Right atrium auricular region (tissue), 2 donors: ENCODE measurements at places on chromosomes 4 and X. TPM values are rescaled to one million over a fixed set of nuclear protein-coding genes. Genes with fewer than 3 reads are reported as not detected.

- DNase-seq, result no peak
These were observed 450.7 kb downstream of the UBE2NL start for GRCh38 chrX:144334577-144334976.

DNA sequence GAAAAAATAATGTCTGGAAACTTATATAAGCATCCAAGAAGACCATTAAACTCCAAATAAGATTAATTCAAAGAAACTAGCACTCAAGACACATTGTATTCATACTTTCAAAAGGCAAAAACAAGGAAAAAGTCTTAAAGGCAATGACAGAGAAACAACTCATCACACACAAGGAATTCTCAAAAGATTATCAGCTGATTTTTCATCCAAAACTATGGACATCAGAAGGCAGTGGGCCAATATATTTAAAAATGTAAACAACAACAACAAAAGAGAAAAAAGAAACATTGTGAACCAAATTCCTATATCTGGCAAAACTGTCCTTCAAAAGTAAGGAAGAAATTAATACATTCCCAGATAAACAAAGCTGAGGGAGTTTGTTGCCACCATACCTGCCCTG is 711.4 kb upstream of the GALNTL6 start:
- no peak for DNase-seq

GRCh38 chrX:31112226-31112999 is 40.6 kb upstream of the FTHL17 start:
- no peak for DNase-seq

DNA sequence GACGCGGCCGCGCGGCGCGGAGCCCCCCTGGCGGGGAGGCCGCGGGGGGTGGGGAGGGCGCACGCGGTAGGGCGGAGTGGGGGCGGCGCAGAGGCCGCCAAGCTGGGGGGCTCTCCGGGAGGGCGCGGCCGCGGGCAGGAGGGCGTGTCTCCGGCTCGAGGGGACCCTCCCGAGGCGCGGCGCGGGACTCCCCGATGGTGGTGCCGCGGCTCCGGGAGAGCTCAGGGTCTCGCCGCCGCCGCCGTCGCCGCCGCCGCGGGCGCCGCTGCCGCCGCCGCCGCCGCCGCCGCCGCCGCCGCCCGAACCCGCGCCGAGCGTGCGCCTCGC is 165 bp upstream of the PTCHD1 start:
- no peak for DNase-seq

GRCh38 chr4:158090323-158090722 is 82.5 kb downstream of the GASK1B start:
- DNase-seq, result no peak

DNA sequence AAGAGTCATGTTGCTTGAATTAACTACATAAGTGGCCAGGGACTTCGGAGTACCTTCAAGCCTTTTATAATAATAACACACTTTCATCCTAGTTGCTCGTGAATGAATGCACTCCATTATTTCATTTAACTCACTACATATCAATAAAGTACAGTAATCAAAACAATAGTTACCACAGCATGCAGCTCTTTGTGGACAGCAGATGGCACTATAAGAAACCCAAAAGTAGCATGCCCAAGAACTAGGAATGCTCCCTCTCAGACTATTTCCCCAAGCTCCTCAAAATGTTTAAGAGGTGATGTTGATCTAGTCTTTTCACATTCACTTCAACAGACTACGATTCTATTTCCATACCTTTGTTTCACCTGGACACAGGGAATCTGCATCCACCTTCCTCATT is 500.8 kb upstream of the DIAPH2 start:
- DNase-seq, result no peak

- DNase-seq, result peak; percentile 44
These were observed 9.3 kb upstream of the HAUS3 start for GRCh38 chr4:2251073-2251794.

DNA sequence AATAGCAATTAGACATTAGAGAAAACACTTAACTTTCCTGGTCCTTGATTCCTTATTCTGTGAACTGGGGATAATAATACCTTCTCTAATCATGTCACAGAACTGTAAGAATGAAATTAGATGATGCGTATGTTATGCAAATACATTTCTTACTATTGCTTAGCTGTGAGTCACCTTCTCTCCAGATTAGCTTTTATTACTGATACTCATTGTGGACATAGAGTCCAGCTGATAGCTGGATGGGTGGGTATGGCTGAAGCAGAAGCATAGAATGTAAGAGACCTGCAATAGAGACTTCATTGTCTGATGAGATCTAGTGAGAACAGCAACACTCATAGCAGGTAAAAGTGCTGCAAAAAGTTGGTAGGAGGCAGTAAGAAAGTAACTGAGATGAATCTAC is 437.2 kb upstream of the ZFP42 start:
- no peak for DNase-seq

- DNase-seq, result peak; percentile 57
These were observed 237.2 kb downstream of the EVC2 start for GRCh38 chr4:5471206-5471605.

- no peak for DNase-seq
These were observed 101.1 kb downstream of the CHIC2 start for GRCh38 chr4:53963336-53963735.

DNA sequence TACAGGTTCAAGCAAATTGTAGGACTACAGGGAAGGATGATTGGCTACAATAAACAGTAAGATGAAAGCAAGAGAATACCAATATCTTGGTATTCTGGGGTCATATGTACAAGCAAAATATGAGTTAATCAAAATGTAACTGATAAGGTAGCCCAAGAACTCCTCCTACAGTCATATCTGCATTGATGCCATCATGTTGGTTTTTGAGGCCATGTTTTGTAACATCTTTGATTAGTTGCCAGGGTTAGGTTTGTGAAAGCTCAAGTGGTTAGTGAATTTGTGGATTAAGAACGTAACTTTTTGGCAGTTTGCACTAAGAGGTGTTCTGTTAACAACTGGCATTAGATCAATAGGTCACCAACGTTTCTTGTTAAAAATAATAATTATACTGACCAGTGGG is 59.6 kb downstream of the USP9X start:
- no peak for DNase-seq

DNA sequence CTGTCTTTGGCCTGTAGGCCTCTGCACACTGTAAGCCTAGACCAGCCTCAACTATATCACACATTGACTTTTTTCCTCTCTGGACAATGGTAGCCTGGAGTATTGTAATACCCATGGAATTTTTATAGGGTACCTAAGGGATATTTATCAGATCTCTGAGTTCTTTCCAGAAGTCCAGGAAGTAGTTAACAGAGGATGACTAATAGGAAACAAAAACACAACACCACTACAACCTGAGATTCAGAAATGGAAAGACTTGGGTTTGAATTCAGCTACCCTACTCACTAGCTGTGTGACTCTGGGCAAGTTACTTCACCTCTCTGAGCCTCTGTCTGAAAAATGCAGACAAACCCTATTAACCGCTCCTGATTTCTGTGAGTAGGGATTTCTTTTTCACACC is 7.7 kb upstream of the STX18 start:
- DNase-seq, result no peak

GRCh38 chr4:5452156-5452555 is 256.2 kb downstream of the EVC2 start:
- no peak for DNase-seq

DNA sequence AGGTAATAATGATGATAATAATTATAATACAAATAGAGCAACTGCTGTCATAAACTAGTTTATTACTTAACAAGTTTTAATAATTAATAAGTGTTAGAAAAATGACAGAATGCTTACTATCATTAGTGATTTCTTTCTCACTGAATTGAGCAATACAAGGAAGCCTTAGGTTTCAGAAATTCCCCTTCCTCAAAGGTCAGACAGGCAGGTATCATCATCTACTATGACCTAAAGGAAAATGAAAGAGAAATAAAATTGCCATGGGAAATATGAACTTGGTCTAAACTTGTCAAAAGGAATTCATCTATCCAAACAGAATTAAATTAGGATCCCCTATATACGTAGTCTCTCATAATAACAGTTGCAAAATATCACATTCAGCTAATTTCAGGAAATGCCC is 56.3 kb upstream of the SLC7A11 start:
- DNase-seq, result no peak

- no peak for DNase-seq
These were observed 375.2 kb downstream of the GALNTL6 start for GRCh38 chr4:172188248-172188988.

GRCh38 chrX:30906726-30907125 is 17.7 kb upstream of the TAB3 start:
- no peak for DNase-seq

DNA sequence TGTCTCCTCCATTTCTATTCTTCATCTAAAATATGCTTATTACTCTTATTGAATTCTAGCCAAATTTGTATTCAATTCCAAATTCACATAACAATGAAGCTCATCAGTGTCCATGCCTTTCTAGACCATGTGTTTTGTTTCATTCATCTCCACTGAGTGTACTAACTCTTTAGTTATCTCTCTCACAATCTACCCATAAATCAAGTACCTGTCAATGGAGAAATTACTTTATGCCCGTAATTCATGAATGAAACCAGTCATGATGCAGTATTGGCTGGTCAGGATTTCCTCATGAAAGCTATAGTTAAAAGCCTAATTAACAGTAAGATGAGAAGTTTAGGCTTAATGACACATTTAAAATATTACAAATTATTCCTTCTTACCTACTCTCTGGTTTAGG is 12.2 kb upstream of the TMPRSS11F start:
- no peak for DNase-seq

DNA sequence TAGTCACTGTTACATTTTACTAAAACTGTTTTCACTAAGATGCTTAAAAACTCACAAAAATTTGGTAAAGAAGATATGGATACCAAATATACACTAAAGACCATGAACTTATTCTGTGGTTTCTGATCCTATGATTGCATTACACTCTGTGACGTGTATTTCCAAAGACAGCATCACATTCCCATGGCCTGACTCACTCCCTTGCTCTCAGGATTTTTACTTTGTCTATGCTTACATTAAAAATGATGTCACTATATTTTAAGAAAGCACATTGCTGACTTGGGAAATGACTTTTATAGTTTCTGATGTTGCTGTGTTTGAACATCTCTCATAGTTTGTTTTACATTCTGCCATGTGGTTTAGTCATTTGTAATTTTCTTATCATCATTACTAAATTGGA is 327.9 kb upstream of the MAGEB18 start:
- DNase-seq, result no peak

- no peak for DNase-seq
These were observed 534.7 kb downstream of the ANKRD50 start for GRCh38 chr4:124177647-124178425.

DNA sequence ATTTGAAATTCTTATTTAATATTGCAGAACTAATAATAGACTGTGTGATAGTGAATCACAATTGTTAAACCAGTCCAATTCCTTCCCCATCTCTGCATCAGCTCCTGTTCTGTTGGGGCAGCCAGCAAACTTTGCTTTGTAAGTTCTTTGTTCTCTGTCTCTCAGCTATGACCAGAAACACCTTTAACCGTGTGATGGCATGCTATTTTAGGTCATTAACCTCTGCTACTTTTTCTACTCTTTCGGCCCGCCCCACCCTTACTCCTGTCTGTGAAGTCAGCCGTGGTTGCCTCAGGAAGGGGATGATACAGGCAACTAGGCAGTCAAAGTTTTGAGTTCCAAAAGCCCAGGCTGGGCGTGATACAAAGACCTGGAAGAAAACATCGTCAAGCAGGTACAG is 51.3 kb upstream of the EGFL6 start:
- no peak for DNase-seq

DNA sequence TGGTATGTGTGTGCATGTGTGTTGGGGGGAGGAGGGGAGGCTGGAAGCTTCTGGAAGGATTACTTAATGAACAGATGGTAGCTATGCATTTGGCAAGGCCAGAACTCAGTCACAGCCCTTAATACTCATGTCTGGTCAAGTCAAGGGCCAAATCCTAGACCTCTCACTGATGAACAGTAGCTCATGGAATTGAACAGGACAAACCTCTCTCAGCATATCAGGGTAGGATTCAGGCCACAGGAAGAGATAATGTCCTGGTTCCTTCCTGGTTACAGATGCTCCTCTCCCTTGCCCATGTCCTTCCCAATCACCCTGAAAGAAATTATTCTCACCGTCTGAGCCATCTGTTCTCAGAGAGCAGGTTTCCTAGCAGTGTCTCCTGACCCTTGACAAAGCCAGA is 165.7 kb downstream of the SOWAHB start:
- DNase-seq, result no peak

DNA sequence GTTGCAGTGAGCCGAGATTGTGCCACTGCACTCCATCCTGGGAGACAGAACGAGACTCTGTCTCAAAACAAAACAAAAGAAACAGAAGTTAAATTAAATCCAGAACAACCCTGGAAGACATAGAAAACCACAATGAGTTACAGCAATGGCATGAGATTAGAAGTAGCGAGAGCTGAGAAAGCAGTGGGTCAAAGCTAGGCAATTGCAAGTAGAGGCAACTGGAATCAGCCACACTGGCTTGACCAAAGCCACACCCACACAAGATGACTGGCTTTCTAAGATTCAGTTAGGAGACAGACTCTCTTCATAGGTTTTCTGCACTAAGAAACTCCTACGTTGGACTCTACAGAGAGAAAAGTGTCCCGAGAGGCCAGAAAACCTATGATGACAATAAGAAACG is 443.0 kb downstream of the GPM6A start:
- DNase-seq, result no peak

GRCh38 chr4:141807103-141807891 is 170.9 kb downstream of the IL15 start:
- no peak for DNase-seq

DNA sequence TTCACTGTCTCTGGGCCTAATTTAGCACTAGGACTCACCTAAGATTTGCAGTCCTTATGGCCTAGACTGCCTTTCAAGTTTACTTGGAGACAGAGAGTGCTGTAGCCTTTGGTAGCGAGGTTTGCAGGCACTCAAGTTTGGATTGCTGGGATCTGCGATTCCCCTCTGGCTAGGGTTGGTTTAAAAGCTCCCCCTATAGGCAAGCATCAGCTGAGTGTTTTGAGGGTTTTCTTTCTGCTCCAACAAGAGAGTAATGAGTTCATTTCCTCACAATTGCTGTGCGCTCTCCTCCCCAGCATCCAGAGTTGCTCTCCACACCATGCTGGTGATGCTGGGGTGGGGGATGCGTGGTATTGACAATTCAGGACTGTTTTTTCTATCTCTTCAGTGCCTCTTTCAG is 206.9 kb downstream of the GLUD2 start:
- DNase-seq, result no peak

DNA sequence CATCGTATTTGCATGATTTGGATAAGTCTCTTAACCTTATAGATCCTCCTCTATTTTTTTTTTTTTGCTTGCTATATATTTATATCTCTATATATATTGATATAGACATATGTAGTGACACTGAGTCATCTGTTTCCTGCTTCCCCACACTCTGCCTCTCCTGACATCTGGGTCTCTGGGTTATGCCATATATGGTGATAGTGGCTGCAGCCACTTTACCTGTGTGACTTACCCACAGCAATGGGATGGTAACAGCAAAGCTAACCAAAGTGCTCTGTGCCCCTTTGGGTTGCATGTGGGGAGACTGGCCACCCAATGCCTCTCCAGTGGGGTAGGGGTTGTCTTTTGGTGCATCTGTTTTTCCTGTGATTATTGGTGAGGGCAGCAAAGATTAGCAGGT is 14.5 kb downstream of the CMC4 start:
- DNase-seq, result no peak

NALF2 gene
- total RNA-seq, result 62.7 TPM

GPRASP3 gene
- total RNA-seq, result 3.7 TPM

SLC34A2 gene
- total RNA-seq, result not detected

GLRA3 gene
- not detected for total RNA-seq

RRH gene
- total RNA-seq, result not detected

COQ2 gene
- total RNA-seq, result 12.0 TPM

NPY5R gene
- 0.30 TPM for total RNA-seq

MAGED4B gene
- total RNA-seq, result 3.4 TPM

ARL13A gene
- not detected for total RNA-seq

DDIT4L gene
- 10.1 TPM for total RNA-seq

ASMT gene
- total RNA-seq, result not detected

RAI2 gene
- 29.6 TPM for total RNA-seq

TMEM271 gene
- total RNA-seq, result not detected
